ENCODE measurements at places on chromosomes 5 and 9.

GRCh38 chr5:161283296-161283695 is 263.2 kb downstream of the GABRB2 start:
- DNase-seq, result no peak

- DNase-seq, result no peak
These were observed 17.5 kb upstream of the JAK2 start for GRCh38 chr9:4967523-4967922.

DNA sequence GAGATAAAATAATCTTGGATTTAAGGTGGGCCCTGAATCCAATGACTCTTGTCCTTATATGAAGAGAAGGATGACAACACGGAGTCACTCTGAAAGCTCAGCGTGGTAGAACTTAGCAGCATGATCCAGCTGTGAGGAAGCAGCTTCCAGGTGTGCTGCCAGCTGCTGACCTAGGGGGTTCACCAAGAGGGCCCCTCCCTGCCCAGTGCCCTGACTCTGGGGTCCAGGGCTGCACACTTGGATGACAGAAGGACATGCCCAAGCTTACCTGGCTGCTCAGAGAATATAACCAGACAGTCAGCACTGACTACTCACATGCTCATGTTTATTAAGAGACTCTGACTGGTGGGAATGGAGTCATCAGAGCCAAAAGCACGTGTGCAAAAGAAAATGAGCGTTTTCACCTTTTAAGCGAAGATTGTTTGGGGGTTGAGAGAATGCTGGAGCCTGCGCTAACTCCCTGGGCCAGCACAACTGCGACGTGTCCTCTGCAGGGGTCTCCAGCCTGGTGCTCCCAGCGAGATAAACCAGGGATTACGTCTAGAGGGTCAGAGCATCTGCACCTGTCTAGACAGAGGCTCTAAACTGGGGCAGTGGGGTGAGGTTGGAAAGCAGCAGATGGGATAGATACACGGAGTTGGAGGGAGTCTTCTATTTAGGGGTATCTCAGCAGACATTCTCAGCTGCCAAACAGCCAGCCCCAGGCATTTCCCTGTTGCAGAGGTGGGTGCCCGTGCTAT is 41.3 kb downstream of the ROPN1L start:
- DNase-seq, result no peak

DNA sequence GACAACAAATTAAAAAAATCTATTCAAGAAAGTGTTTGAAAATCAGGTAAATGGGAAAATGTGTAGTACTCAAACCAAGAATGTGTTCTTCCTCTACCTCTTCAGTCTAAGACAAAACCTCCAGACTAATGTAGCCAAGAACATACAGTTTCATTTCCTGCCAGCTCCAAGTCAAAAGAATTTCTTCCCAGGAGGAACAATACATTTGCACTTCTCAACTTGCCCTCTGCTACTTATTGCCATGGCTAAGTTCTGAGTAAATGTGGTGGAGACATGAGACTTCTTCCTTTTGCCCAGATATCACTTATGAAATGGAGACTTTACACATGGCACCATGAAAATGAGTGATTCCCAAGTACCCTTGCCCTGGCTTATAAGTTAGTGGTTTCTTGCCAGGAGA is 2112.2 kb upstream of the C9orf72 start:
- no peak for DNase-seq

DNA sequence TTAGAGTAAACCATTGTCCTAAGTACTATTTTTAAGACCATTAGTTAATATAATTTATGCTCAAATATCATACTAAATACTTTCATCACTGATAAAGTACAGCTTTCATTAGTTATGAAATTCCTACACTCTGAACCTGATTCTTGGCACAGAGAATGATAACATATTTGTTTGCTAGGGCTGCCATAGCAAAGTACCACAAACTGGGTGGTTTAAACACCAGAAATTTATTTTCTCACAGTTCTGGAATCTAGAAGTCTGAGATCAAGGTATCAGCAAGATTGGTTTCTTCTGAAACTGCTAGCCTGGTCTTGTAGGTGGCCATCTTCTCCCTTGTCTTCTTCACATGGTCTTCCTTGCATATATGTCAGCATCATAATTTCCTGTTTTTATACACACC is 608.4 kb downstream of the TLE1 start:
- DNase-seq, result no peak
